ENCODE measurements at places on chromosomes 7 and 10.

DNA sequence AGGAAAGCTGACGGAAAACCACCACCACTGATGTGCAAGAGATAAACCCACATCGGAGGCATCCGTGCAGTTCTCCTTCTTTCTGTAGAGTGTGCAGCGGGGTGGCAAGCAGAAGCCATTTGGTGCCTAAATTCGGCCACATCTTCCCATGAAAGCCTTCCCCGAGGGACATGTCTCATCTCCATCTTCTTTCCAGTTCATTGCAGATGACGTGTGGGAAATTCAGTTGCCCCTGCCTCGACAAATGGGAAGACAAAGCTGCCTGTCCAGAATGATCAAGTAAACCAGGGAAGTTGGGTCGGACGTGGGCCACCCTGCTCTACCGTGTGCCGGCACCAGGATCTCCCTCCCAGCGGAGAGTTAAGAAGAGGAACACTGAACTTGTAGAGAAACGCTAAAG lies 14.5 kb downstream of the BEND7 start:
- DNase-seq, result no peak

GRCh38 chr7:17844022-17844421 lies 96.3 kb downstream of the SNX13 start:
- DNase-seq, result no peak

GRCh38 chr7:45174328-45174610 lies 16.7 kb downstream of the RAMP3 start:
- no peak for DNase-seq

- no peak for DNase-seq
Observed at GRCh38 chr7:26991796-26992195, 104.0 kb downstream of the HOXA1 start.

GRCh38 chr7:41698726-41699125 lies 4.2 kb downstream of the INHBA start:
- no peak for DNase-seq

Data from non-pigmented ciliary epithelial cell (primary cell).